Calu3 (cell line): ENCODE measurements at places on chromosomes 7 and 10.

DNA sequence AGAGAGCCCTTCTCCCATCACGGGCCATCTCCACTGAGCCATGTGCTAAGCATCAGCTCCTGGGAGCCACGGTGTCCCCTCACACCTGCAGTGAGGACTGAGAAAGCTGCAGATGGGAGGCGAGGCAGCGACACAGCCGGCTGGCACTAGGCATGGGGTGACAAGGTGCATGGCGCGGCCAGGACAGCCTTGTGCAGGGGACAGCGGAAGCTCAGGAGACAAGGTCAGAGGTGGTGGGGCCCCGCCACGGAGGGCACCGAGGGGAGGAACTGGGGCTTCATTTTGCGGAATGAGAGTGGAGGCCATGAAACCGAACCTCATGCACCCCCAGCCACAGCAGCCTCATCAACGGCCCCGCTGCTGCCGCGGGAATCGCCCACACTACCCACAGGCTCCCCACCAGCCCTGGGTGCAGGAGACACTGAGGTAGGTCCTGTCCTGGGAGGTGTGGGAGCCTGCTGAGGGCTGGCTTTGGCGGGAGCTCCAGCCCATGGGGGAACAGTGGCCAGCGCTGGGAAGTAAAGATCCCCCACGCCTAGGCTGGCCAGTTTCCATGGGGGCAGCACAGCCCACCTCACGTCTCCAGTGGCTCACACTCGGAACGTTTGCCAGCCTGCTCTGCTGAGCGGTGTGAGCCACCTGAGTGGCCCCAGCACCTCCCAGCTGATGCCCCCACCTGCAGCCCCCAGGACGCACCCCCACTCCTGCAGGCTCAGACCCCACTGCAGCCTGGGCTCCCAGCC, 71.2 kb upstream of the INSIG1 start:
- DNase-seq: no peak

DNA sequence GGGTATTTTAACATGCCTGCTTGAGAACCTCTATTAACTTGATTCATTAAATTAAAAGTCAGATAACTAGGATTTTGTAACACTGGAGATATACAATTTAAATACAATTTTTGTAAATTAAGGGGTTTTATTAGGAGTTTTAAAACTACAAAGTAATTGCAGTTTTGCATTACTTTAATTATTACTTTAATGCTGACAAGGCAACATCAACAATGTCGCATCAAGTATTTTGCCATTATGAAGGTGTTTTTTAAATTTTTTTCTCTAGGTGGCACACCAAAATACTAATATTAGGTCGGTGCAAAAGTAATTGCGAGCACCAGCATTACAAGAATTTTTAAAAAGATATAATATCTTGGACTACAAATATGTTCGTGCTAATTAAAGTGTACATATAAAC, 513.4 kb downstream of the ANKRD7 start:
- DNase-seq: no peak

- DNase-seq: no peak
Measured at GRCh38 chr10:120601999-120602398, 145.0 kb downstream of the PLPP4 start.

- no peak for DNase-seq
Measured at GRCh38 chr7:81990395-81990794, 220.5 kb upstream of the HGF start.

DNA sequence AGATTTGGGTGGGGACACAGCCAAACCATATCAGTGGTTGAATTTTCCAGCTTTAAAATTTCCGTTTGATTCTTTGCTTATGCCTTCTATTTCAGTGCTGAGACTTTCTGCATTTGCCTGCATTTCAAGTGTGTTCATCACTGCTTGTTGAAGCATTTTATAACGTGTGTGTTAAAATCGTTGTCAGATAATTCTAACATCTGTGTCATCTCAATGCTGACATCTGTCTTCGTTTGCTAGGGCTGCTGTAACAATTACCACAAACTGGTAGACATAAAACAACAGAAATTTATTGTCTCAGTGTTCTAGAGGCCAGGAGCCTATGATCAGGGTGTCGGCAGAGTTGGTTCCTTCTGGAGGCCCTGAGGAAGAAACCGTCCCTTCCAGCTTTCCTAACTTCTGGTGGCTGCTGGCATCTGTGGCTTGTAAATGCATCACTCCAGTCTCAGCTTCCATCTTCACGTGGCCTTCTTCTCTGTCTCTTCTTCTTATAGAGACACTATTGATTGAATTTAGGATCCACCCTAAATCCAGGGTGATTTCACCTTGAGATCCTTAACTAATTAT, 71.1 kb upstream of the SDK1 start:
- no peak for DNase-seq

GRCh38 chr10:117716889-117717288, 174.3 kb downstream of the EMX2 start:
- no peak for DNase-seq

DNA sequence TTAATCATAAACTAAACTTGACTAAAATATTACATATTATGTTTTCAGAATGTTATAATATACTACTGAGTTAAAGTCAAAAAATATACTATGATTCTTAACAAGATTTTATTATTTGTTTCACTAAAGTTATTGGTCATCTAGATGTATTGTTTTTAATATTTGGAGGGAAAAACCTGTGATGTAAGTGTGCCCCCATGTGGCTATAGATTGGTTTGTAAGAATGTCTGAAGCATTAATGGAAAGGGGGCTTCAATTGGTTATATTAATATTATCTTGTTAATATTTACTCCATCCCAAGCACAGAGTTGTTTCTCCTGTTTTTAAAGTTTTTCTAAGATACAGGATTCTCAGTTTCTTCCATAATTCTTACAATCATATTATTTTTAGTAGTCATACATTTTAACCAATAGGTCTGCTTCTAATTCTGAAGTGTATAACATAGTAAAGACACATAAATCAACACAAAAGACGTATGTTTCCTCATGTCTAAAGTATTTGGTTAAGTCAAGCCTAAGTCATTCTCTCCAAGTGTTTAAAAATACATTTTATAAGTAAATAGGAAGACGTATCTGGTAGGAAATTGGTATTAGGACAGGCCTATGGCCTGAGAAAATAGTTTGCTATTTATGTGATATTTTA, 58.0 kb downstream of the GNAT3 start:
- peak; percentile 11 for DNase-seq

- DNase-seq: no peak
Measured at GRCh38 chr10:23693925-23694324, 255.1 kb downstream of the OTUD1 start.

DNA sequence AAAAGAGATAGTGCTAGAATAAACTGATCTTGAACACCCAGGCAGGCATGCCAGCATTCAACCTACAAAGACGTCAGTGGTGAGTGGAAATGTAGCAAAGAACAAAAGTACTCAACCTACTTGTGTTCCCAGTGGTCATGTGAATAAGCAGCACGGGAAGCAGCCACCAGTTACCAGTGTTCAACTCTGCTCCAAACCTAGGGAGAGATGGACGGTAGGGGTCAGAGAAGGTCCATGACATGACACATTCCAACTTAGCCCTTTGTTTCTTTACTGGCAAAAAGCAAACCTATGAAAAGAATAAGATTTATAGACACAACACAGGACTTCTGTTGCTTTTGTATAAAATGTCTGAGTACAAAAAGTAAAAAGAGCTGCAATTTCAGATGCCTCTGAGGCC, 511.4 kb downstream of the XPNPEP1 start:
- DNase-seq: no peak

- peak; percentile 12 for DNase-seq
Measured at GRCh38 chr7:112411186-112411795, 39.0 kb upstream of the IFRD1 start.

DNA sequence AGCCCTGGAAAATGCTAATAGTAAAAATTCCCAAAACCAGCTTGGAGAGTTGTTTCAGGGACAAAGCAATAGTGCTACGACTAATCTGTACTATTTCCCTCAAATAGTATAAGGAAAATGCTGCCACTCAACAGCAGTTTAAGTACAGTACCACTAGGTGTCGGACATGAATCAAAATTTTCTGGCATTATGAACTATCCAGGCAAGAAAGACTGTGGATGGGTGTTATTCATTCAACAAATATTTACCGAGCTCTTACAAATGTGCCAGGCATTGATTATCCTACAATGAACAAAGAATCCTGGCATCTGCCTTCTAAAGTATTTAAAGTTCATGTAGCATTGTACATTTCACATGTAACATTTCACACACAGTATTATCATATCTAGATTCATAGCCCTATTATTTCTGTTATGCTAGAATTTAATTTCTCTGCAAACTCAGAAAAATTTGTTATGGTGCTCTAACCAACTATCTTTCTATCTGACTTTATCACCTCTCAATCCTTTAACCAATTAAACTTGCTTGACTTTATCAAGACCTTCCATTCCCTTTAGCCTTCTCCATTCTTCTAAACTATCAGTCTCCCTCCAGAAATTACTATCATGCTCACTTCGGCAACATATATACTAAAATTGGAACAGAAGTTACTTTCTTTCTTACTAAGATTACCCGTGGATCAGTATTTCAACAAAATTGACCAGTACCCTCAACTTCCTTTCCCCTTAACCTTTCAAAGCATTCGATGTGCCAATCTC, 80.6 kb downstream of the ARHGAP21 start:
- peak; percentile 52 for DNase-seq

- no peak for DNase-seq
Measured at GRCh38 chr10:59757966-59758365, 4.7 kb upstream of the MRLN start.

GRCh38 chr7:5625938-5626337, 155.5 kb downstream of the RNF216 start:
- DNase-seq: no peak

- no peak for DNase-seq
Measured at GRCh38 chr7:55498142-55498541, 74.2 kb downstream of the VOPP1 start.

- DNase-seq: no peak
Measured at GRCh38 chr7:27399791-27400567, 157.4 kb downstream of the EVX1 start.

DNA sequence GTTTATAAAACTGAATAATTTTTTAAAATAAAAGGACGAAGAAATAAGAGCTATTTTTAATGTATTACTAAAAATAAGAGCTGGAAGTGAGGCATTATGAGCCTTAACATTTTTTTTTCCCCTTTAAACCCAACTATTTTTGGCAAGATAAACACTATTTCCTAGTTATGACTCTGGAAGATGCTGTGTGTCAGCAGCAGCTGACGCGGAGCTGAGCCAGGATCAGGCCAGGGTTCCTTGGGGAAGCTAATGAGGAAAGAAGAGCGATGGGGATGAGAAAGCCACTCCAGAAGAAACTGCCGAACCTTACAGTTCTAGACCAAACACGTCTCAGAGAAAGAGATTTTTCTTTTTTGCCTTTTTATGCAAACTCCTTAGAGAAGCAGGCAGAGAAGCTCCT, 85.9 kb downstream of the USP6NL start:
- no peak for DNase-seq

DNA sequence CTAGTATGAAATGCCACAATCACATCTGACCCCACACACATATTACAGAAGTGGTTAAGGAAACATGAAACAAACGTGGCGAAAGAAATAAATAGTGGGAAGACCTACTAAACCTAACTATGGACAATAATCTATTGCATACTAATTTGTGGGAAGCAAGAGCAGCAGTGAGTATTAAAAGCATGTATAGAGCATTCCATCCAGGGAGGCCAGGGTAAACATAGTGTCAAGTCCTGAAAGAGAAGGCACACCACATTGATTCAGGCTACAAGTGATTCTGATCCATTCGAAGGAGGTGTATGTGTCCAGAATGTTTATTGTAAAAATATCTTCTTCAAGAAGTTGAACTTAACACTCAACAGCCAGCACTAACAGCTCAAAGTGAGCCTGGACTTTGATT, 29.2 kb downstream of the CACNA2D1 start:
- DNase-seq: no peak

GRCh38 chr10:17216217-17216900, 11.7 kb upstream of the VIM start:
- peak; percentile 58 for DNase-seq

GRCh38 chr10:67115972-67116371, 190.1 kb downstream of the LRRTM3 start:
- DNase-seq: peak; percentile 36

DNA sequence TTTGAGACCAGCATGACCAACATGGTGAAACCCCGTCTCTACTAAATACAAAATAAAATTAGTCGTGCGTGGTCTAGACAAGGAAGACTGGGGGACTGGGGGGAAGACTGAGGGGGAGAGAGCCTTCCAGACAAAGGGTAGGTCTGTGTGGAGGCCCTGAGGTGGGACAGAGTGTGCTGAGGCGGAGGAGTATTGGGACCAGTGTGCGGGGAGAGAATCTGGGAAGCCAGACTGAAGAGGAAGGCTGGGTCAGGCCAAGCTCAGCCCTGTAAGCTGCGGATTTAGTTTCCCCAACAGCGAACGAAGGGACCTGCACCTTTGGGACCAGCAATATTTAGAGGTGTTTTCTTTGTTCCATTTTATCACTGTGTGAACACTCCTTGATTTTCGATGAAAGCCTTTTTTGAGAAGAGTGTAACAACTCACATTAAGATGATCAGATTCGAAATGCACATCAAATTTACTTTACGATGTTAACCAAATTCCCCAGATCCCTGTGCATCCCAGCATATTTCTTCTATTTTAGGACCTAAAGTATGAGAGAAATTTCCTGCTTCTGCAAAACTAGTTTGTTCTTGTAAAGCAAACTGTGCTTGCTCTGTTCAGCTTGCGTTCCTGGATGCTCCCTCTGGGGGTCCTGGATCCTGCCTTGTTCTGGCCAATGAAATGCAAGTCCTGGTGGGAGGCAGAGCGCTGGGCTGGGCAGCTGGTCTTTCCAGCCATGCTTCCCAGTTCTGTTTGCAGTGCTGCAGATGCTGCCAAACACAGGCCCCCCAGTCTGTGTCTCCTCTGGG, 39.4 kb downstream of the PLAU start:
- DNase-seq: no peak

- DNase-seq: no peak
Measured at GRCh38 chr7:859359-860030, 16.9 kb upstream of the GET4 start.

GRCh38 chr10:71270301-71271220, 48.5 kb upstream of the SLC29A3 start:
- peak; percentile 70 for DNase-seq

GRCh38 chr7:29989257-29989995, at the start of gene SCRN1:
Gene SCRN1, minus strand, starts transcription at chr7:29989801. Its CDS starts 20,734 bp downstream, at chr7:29969067.
- DNase-seq: peak; percentile 72
